Purkinje cell (primary cell): ENCODE measurements at places on chromosomes 11 and 22. TPM values are rescaled to one million over a fixed set of nuclear protein-coding genes. Genes with fewer than 3 reads are reported as not detected.

Gene RASGRP2
- polyA plus RNA-seq: 0.36 TPM in 1 of 2 replicates, not detected in the other

Gene BDNF
- polyA plus RNA-seq: 0.91 and 3.8 TPM in 2 replicates

Gene VPREB1
- polyA plus RNA-seq: not detected in 2 replicates

Gene KCNK4
- polyA plus RNA-seq: 0.17 TPM in 1 of 2 replicates, not detected in the other

Gene C11orf97
- not detected in 2 replicates for polyA plus RNA-seq

Gene LRRC56
- 0.13 TPM in 1 of 2 replicates, not detected in the other for polyA plus RNA-seq

Gene PHOX2A
- polyA plus RNA-seq: not detected in 2 replicates

Gene LINC01488
- polyA plus RNA-seq: not detected in 2 replicates

Gene ANKRD42
- 26.9 and 27.7 TPM in 2 replicates for polyA plus RNA-seq

Gene TRIM51
- polyA plus RNA-seq: not detected in 2 replicates

Gene FGF19
- polyA plus RNA-seq: not detected in 2 replicates

Gene CASP12
- not detected in 2 replicates for polyA plus RNA-seq

Gene FGF4
- polyA plus RNA-seq: not detected in 2 replicates

Gene GP1BB
- 2.4 and 2.9 TPM in 2 replicates for polyA plus RNA-seq

Gene KRTAP5-11
- 0.81 and 2.2 TPM in 2 replicates for polyA plus RNA-seq

Gene PKDREJ
- not detected in 2 replicates for polyA plus RNA-seq
